ENCODE measurements at places on chromosomes 4 and X. TPM values are rescaled to one million over a fixed set of nuclear protein-coding genes. Genes with fewer than 3 reads are reported as not detected.

GRCh38 chrX:46695491-46695890, 63.4 kb downstream of the SLC9A7 start:
- no peak for DNase-seq

GRCh38 chr4:165512424-165512823, 133.6 kb downstream of the CPE start:
- no peak for DNase-seq

- DNase-seq: no peak
Measured at GRCh38 chr4:40613456-40613855, 16.2 kb downstream of the RBM47 start.

Gene ITIH6
- polyA plus RNA-seq: 1.1 TPM

DNA sequence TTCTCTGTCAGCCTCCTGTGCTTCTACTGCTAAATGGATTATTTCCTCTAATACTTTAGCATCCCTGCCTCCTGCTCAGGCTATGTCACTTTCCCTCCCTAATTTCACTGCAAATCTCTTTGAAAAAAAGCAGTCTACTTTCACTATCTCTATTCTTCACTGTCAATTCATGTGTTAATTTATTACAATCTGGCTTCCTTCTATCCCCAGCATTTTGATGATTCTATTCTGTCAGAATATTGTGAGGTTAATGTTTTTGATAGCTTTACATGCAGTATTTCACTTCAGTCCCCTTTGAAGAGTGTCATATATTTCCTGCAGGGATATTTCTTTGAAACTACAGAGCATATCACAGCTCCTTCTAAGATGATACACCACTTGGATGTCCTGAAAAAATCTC, 203.2 kb downstream of the GRID2 start:
- DNase-seq: no peak

Gene VSIG4
- 11.8 TPM for polyA plus RNA-seq

Gene VCX2
- not detected for polyA plus RNA-seq

Gene SUPT20HL2
- polyA plus RNA-seq: not detected

Gene LINC00632
- polyA plus RNA-seq: 7.5 TPM

DNA sequence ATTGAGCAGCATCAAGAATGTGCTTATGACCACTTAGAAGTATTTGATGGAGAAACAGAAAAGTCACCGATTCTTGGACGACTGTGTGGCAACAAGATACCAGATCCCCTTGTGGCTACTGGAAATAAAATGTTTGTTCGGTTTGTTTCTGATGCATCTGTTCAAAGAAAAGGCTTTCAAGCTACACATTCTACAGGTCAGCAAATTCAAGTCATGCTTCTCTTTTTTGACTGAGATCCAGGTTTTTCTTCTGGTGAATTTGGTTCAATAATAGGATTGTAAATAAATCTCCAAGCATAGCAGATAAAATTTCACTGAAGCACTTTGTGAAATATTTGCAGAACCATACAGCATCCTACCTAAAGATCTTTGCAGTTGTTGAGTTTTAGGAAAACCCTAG, 218.1 kb downstream of the TLL1 start:
- DNase-seq: peak; percentile 8

GRCh38 chr4:31108762-31109161, 388.6 kb downstream of the PCDH7 start:
- no peak for DNase-seq

- no peak for DNase-seq
Measured at GRCh38 chrX:38081909-38082308, 75.6 kb downstream of the SYTL5 start.

- DNase-seq: no peak
Measured at GRCh38 chr4:25110527-25111329, 49.5 kb downstream of the SEPSECS start.

- no peak for DNase-seq
Measured at GRCh38 chr4:7388627-7389026, 46.1 kb downstream of the PSAPL1 start.

GRCh38 chr4:137583671-137584070, 51.4 kb upstream of the PCDH18 start:
- no peak for DNase-seq

DNA sequence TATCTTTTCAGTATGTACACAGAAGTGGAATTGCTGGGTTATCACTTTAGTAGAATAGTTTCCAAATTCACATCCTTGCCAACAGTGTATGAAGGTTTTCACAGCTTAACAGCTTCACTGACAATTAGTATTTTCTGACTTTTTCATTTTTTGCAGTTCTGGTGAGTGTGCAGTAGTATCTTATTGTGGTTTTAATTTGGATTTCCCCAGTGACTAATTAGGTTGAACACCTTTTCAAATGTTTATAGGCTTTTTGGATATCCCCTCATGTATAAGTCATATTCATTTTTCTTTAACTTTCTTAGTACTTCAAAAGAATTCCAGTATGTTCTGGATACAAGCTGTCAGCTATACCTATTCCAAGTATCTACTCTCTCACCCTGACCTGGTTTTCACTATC, 37.1 kb downstream of the BRCC3 start:
- no peak for DNase-seq

- no peak for DNase-seq
Measured at GRCh38 chrX:140848800-140849199, 139.2 kb downstream of the LINC00632 start.

Gene EDA
- polyA plus RNA-seq: 23.7 TPM

GRCh38 chr4:17511051-17511450, 839 bp downstream of the QDPR start:
- peak; percentile 52 for DNase-seq

GRCh38 chr4:74874753-74875367, 58.1 kb upstream of the PARM1 start:
- DNase-seq: peak; percentile 89

GRCh38 chr4:178314287-178314686, 872.0 kb upstream of the AGA start:
- no peak for DNase-seq

Gene HPGD
- polyA plus RNA-seq: 2.7 TPM

GRCh38 chr4:10181745-10182445, 65.3 kb upstream of the WDR1 start:
- DNase-seq: no peak

GRCh38 chr4:189088780-189089179, 851.9 kb upstream of the FRG1 start:
- no peak for DNase-seq

Gene TGIF2LX
- not detected for polyA plus RNA-seq

DNA sequence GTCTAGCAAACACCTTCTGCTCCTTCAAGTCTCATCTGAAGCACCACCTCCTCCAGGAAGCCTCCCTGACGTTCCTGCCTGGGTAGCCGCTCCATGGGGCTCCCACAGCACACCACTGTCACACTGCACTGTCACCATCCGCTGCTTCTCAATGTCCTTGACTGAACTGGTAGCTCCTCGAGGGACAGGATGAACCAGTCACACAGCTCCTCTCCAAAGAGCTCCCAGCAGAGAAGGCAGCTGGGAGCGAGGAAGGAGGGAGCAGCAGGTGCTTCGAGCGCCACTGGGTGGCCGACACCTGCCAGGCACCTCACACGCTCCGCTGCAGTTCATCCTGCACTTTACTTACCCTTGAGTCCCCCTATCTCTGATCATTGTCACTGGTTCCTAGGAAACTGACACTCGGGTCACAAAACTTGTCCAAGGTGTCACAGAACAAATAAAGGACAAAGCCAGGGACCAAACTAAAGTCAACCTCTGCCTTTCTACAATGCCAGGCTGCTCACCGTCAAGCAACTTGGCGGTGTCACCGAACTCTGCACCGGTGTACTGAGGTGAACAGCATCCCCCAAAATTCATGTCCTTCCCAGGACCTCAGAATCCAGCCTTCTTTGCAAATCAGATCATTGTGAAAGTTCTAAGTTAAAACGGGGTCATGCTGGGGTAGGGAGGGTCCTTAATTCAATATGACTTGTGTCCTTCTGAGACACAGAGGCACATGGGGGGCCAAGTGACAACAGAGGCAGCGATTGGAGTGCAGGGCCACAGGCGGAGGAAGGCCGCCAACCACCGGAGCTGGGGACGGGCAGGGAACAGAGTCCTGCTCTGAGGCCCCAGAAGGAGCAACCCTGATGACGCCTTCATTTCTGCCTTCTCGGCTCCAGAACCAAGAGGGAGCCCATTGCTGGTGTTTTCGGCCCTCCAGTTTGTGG, 5.5 kb upstream of the S100P start:
- DNase-seq: no peak

- DNase-seq: no peak
Measured at GRCh38 chrX:46959985-46960700, 47.9 kb downstream of the JADE3 start.

DNA sequence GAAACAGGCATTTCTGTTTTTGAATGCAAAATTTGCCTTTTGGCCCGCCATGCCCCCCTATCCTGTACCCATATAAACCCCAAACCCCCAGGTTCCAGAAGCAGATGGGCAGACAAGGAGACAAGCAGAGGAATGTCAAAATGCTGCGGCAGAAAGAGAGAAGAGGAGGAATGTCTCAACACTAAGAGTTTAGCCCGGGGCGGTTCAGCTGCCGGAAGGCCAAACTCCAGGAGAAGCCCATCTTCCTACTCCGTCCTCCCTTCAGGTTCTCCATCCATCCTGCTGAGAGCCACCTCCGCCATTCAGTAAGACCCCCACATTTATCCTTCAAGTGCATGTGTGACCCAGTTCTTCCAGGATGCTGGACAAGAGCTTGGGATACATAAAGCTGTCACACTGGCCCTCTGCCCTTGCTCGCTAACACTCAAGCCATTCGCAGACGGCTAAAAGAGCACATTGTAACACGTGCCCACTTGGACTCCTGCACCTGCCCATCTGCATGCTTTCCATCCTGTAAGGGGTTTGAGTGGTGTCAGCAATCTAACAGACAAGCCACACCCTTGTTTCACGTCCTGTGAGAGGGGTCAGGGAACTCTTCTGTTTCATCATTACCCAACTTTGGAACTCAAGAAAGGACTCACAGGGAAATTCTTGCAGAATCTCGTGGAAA, 31.3 kb downstream of the TLR10 start:
- peak; percentile 45 for DNase-seq

DNA sequence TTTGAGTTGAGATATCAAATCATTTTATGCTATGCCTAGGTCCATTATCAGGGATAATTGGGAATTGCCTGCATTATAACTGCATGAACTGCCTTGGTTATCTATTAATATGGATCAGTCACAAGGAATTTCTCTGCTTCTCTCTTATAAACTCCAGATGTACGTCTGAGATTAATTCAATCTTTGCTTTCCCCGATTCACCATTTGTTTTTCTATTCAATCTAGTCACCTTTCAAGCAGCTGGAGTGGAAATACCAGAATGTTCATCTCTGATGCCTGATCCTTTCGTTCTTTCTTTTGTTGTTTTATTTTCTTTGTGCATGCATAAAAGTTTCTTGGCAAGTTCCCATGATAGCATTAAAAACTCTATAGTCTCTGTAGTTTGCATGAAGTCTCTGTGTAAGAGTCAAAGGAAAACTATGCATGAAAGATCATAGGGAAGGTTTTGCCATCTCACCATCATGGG, 22.6 kb downstream of the SYNPO2 start:
- DNase-seq: no peak

DNA sequence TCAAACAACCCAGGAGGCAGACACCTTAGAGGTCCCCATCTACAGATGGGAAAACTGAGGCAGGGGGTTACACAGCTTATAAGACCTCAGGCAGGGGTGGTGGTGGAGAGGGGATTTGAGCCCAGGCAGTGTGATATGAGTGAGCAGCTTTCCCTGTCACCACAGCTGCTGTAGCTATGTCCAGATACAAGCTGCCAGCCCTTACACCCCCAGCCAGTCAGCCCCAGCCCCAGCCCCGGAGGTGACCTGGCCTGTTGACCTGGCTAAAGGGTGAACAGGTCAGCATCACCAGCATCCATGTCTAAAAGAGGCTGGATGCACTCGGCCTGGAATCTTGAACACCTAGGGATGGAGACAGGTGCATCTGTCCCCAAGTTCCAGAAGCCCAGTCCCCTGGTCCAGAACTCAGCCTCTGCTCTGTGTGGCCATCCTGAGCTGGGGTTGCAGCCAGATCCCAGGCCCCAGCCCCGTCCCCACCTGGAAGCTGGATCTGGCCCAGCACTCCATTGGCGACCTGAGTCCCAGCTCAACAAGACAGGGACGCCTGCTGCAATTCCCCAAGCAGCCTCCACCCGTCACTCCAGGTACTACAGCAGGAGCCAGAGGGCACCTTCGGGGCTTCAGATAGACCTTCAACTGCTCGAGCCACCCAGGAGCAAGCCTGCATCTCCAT, 89.5 kb downstream of the JAKMIP1 start:
- DNase-seq: no peak

GRCh38 chr4:105058177-105058812, 88.4 kb upstream of the TET2 start:
- DNase-seq: no peak

GRCh38 chrX:118211891-118212816, 95.5 kb upstream of the KLHL13 start:
- peak; percentile 50 for DNase-seq

- DNase-seq: no peak
Measured at GRCh38 chr4:47661741-47662140, 176.1 kb downstream of the CORIN start.

DNA sequence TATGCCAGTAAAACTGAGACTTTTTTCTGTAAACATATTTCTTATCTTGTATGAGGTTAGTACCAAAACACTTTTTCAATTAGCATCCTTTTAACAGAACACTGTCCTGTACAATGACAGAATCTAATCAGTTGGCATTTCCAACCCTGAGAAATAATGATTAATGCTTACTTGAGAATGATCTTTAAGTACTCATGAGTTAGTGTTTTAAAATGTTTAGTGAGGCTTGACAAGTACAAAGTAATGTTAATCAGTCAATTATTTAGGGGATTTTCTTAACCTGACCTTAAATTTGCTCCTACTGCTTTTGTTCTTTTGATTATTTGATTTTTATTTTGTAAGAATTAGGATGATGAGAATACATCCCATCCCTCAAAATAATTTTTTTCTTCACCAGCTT, 496.5 kb downstream of the RPA4 start:
- no peak for DNase-seq

Gene ALG13
- polyA plus RNA-seq: 52.0 TPM

Gene RXFP1
- polyA plus RNA-seq: 0.20 TPM

DNA sequence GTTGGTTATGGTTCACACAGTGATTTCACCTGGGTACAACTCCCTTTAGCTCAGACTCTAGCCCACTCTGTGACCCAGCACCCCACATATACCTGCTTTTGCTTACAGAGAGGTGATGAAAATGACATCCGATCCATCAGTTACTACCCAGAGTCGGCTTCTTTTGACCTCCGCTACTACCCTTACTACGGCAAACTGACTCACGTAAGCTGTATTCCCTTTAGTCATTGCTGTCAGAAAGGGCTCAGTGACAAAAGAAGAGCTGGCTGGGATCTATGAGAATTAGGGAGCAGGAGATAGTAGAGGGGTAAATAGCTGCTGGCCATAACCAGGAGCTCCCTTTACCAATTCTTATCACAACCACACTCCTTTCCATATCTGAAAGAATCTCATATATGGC, 16.7 kb downstream of the ATP1B4 start:
- no peak for DNase-seq

DNA sequence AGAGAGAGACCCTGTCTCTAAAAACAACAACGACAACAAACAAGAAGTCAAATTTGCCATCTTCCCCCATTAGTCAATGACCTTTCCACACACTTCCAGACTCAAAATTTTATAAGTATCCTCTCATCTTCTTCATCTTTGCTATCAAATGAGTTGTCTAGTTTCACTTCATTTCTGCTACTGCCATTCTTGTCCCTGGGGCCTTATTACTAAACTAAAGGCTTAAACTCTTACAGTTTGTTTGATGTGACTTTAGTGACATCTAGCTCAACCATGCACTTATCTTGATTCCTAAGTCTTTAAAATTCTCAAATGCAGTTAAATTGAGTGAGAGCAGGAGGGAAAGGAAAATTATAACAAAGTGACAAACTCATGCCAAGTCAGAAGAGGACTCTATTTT, 271.8 kb upstream of the GK2 start:
- no peak for DNase-seq

GRCh38 chr4:25406081-25406692, 29.1 kb downstream of the ANAPC4 start:
- no peak for DNase-seq

Gene SEPSECS
- 6.1 TPM for polyA plus RNA-seq

All from muscle of leg (tissue), 16 donors.